ENCODE measurements at places on chromosomes 3 and 15. TPM values are rescaled to one million over a fixed set of nuclear protein-coding genes. Genes with fewer than 3 reads are reported as not detected.
A peak's percentile ranks its signal among the peaks of the same experiment; 100 is the strongest.

GRCh38 chr3:42700366-42701288 lies 2.0 kb downstream of the HHATL start:
- DNase-seq: no peak

DNA sequence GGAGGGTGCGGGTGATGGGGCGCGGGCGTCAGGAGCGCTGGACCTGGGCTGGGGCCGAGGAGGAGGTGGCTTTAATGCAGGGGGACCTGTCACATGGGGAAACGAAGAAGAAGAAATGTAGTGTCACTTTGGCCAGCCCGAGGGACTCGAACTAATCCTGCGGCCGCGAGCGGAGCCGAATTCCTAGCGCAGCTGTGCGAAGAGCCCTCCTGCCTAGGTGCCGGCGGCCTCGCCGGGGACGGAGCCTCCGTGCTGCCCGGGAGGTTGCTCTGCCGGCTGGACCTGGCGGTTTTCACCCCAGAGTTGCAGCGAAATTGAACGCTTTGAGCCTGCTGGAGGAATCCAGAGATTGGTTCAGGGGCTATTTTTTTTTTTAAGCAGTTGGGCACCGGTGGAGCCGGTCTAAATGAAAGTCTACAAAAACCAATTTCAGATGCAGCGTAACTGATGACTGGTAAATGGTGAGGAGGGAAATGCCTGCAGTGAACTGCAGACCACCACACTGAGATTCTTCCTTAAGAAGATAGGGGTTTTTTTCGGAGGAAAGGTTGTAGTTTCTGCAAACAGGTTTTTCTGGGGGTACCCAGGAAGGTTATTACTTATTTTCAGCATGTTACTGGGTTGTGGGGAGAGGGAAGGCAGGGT lies 662 bp downstream of the TMEM108 start:
- DNase-seq: peak; percentile 38

- no peak for DNase-seq
Measured at GRCh38 chr15:33159726-33160453, 34.6 kb downstream of the FMN1 start.

CYP1A2 gene
- 0.12 TPM for total RNA-seq

DNA sequence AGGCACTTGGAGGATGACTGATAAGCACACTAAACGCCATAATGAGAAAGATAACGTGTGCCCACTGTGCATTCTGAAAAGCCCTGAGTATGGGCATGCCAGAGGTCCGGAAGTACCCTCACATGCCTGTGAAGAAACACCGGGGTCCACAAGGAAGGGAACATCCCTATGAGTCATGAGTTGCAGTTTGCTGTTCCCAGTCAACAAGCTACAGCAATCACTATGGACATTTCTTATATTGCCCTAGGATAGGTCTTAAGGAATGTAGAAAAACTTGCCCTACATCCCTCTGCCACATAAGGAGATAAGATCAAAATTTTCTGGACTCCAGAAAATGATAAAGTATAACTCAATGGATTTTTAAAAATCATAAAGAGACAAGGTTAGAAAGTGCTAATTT lies 9.9 kb downstream of the MB21D2 start:
- DNase-seq: no peak

IL20RB gene
- total RNA-seq: 0.89 TPM

GRCh38 chr3:17623464-17623863 lies 119.0 kb downstream of the TBC1D5 start:
- DNase-seq: no peak

PLA2G4F gene
- total RNA-seq: not detected

DNA sequence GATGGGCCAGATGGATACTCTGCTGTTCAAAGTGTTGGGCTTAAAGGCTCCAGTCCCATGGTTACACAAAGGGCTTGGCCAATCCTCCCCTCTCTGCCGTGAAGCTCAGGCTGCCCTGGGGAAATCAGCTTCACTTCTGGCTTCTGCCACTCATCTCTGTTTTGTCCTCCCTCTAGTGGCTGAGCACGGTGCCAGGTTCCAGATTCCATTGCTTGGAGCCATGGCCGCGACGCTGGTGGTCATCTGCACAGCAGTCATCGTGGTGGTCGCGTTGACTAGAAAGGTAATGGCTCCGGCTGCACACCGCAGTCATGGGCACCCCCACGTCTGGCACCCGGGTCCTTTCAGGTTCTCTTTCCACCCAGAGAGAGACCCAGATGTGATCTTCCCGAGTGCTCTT lies 5.6 kb downstream of the TIGIT start:
- no peak for DNase-seq

- DNase-seq: no peak
Measured at GRCh38 chr3:144384241-144384979, 412.8 kb downstream of the DIPK2A start.

GRCh38 chr15:74664028-74664616 lies 31.7 kb downstream of the EDC3 start:
- DNase-seq: peak; percentile 20

GRCh38 chr3:133928903-133929607 lies 33.4 kb upstream of the RAB6B start:
- DNase-seq: no peak

- no peak for DNase-seq
Measured at GRCh38 chr3:150083655-150084042, 113.0 kb upstream of the PFN2 start.

GOLGA8A gene
- 23.2 TPM for total RNA-seq

PATL2 gene
- total RNA-seq: 4.8 TPM
